ENCODE measurements at places on chromosomes 11 and 22.

DNA sequence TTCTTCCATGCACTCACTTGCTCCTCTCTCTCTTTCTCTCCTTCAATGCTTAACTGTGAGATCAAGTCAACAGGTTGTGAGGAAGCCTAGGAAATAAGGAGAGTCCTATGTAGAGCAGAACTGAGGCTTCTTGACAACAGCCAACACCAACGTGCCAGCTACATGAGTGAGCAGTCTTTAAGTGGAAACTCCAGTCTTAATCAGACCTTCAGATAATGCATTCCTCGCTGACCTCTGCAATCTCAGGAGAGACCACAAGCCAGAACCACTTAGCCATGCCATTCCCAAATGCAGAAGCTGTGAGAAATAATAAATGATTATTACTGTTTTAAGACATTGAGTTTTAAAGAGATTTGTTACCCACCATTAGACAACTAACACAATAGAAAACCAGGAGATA, 6.1 kb upstream of the TEAD1 start:
- no peak for DNase-seq

- DNase-seq = no peak
These were observed 51.1 kb downstream of the CLMP start for GRCh38 chr11:123143921-123144320.

- no peak for DNase-seq
These were observed 18.2 kb downstream of the ZBTB16 start for GRCh38 chr11:114077482-114078305.

DNA sequence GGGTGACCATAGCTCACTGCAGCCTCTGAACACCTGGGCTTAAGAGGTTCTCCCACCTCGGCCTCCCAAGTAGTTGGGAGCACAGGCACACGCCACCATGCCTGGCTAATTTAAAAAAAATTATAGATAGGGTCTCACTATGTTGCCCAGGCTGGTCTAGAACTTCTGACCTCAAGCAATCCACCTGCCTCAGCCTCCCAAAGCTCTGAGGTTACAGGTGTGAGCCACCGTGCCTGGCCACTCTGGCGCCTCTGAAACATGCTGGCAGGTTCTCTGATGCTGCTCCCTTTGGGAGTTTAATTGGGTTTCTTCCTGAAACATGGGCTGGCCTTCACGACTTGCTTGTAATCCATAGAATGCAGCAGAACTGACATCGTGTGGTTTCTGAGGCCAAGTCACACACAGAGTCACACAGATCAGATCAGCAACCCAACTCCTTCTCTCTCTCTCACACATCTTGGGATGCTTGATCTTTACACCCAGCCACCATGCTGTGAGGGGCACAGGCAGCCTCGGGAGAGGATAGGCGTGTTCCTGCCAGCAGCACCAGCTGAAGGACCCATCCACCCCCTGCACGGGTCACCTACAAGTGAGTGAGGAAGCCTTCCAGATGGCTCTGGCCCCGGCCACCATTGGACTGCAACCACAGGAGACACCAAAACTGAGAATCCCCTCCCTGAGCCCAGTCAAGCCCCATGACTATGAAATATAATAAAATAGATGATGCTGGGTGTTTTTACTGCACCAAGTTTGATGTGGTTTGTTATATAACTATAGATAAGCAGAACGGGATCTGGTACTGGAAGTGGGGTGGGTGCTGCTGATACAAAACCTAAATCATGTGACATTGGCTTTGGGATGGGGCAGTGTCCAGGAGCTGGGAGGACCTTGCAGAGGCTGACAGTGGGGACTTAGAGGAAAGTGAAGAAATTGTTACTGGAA, 3.1 kb upstream of the GSC2 start:
- DNase-seq = no peak

DNA sequence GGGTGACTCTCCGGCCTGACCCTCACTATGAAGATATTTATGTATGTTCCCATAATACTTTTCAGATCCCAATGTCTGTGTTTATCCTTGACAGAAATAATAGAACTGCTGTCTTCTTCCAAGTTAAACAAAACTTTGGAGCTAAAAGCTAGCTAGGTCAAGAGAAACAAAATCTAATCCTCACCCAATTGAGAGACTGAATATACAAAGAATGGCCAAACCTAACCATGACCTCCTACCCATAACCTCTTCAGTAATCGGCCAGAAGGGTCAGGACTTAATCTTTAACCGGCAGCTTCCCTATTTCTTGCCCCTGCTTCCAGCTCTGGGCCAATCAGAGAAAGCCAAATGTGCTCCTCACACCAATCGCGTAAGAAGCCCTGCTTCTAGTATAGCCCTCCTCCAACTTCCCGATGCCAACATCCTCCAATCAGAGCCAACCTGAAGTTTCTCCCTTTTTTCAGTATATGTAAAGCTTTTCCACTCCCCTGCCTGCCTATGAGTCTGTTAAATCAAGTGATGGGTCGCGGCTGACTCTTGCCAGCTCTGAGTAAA, 1.7 kb upstream of the DDX6 start:
- peak; percentile 96 for DNase-seq

- no peak for DNase-seq
These were observed 54.8 kb upstream of the FTH1 start for GRCh38 chr11:62022211-62022610.

- peak; percentile 52 for DNase-seq
These were observed 89.8 kb upstream of the PARVA start for GRCh38 chr11:12287374-12288211.
